Uterine smooth muscle cell (primary cell): ENCODE measurements at places on chromosomes 3 and 15. TPM values are rescaled to one million over a fixed set of nuclear protein-coding genes. Genes with fewer than 3 reads are reported as not detected.

GOLGA8J gene
- under 0.01 and 0.11 TPM in 2 replicates for total RNA-seq

TERC gene
- 597 and 759 TPM in 2 replicates for total RNA-seq

EFCAB12 gene
- under 0.01 TPM in 1 of 2 replicates, not detected in the other for total RNA-seq

GCNT3 gene
- total RNA-seq = 0.11 and 0.37 TPM in 2 replicates

PRR20G gene
- total RNA-seq = not detected in 2 replicates
